ENCODE measurements at places on chromosomes 3 and 15.

GRCh38 chr3:32376115-32376514 is 15.5 kb upstream of the CMTM7 start:
- no peak for DNase-seq

DNA sequence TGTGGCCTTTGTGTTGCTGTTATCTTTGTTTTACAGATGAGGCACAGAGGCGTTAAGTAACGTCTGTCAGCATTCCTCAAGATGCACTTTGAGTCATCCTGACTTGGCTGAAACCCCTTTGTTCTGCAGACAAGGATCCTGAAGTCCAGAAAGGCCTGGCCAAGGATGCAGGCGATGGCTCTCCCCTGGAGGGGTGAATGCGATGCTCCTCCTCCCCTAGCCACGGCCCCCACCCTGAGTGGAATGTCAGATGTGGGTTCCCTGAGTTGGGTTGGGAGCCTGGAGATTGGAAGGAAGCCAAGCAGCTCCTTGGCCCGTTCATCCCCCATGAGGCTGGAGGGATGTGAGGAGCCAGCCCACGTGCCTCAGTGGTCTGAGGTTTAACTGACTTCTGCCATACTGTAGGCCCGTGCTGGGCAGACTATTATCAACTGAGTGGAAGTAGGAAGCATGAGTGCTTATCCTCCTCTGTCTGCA is 43.3 kb downstream of the POMGNT2 start:
- no peak for DNase-seq

DNA sequence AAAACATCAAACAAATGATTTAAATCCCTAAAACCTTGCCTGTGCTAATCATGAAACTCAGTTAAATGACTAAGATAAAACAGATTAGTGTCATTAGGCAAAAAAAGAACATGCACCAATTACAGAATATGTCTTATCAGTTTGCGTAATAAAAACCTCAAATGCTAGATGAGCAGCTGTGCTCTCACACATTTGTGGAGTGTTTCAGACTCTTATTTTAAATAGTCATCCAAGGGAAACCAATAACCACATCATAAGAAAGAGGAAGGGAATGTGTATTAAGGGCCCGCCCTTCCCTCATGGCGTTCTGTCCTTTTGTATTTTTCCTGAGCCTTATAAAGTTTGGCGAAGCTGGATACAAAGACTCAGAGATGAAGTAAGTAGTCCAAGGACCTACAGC is 6.6 kb downstream of the SAMMSON start:
- DNase-seq, result no peak

GRCh38 chr15:39966521-39966920 is 32.6 kb downstream of the EIF2AK4 start:
- no peak for DNase-seq

DNA sequence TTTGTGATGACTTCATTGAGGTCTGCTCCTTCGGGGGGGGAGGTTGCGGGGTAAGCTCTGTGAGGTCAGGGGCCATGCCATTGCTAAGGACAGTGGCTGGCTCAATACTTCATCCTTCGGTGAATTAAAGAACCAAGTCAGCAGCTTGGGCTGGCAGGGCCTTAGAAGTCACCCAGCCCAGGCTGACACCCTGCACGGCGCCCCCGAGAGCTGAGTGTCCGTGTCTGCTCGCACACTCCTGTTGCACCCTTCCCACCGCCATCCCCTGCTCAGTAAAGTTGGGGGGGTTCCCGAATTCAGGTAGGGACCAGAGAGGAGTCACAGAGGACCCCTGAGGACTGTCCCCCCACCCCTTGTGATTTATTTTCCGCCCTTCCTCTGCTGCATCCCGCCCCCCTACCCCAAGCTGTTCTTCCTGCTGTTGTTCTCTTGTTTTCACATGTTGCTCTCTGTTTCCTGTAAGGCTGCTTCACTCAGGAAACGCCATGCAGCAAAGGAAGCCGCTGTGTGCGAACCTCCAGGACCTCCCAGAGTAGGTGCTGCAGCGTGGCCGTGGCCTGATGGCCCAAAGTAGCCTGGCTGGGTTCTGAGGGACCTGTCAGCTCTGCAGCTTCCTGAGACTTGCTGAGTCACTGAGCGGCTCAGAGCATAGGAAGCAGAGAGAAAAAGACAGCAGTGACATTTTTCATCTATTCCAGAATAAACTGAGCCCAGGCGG is 14.4 kb downstream of the EFCC1 start:
- no peak for DNase-seq

DNA sequence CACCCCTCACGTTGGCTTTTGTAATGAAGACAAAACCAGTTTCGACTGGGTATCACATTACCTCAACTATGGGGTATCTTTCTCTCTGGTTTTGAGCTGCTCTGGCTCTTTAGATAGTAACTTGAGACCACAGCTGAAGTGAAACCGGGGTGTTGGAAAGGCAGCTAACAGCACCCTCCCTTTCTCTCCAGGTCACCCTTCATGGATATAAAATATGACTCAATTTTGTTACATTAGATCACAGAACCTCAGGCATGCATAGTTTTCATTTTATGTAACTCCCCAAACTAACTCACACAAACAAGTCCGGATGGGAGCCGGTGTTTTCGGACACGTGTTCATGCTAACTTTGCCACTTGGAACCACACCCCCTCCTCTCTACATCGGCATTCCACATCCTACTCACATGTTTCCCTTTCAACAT is 90.7 kb downstream of the NR2F2 start:
- peak; percentile 23 for DNase-seq

GRCh38 chr15:100715571-100716455 is 113.4 kb downstream of the ASB7 start:
- no peak for DNase-seq

DNA sequence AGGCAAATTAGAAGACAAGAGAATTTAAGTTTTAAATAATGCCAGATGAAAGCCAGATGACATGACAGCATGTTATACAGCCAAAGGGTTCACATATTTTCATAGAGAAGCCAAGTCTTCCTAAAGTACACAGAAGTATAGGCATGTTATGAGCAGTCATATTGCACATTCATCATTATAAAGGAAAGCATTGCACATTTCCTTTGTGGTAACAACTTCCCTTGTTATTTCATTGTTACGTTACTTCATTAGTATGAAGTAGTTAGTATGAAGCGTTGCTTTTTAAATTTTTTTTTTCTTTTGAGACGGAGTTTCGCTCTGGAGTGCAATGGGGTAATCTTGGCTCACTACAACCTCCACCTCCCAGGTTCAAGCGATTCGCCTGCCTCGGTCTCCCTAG is 4.6 kb upstream of the ABCC5 start:
- DNase-seq, result no peak

DNA sequence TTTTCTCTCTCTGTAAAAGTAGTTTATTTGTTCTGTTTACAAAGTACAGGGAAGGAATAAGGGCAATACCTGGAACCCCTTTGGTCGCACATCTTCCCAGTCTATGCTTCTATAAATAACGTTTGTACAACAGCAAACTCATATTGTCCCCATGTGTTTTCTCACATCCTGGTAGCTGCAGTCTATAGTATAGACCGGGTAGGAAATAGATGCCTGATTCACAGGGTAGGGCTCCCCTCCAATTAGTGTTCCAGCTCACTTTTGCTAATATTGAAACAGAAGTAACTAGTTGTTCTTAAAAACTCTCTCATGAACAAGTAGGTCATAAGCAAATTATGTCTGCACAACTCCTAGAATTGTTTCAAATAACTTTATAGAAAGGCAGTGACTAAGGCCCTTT is 17.7 kb downstream of the ATG7 start:
- no peak for DNase-seq

DNA sequence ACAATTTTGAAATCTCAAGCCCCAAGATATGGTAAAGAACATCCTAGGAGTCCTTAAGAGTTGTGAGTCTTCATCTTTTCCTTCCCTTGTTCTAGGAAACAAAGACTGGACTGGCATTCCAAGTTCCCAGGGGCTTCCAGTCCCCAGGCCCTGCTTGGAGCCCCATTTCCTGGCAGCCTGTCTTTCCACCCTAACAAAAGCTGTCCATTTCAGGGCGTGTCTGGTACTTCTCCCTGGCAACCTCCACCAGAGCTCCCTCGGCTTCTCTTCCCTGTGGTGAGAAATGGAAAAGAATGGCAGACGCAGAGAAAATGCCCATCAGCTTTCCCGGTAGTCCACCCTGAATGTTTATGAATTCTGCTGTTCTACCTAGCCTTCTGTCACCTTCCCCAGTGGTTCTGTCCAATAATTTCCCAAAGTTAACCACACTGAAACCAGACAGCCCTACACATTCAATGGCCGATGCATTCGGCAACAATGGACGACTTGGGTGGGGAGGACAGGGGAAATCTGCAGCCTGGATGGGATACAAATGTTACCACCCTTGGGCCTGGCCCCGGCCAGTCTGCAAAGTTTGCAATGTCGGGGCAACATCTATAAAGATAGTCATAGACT is 6.8 kb downstream of the RAB6B start:
- DNase-seq, result no peak

DNA sequence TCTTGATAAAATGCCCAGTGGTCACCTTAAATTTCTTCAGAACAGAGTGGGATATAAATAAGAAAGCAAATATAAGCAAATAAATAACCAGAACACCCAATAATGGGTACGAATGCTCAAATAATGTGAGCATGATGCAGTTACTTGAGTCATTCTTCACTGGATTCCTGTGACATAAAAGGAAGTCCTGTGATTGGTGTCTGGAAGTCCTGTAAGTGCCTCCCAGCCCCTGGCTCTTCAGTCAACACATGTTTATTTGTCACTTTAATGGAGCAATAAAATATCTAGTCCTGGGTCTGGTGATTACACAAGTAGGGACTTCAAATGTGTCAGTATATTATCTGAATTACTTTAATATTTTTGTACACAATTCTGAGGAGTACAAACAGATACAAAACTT is 30.4 kb downstream of the TMEM212 start:
- no peak for DNase-seq
